ENCODE measurements at places on chromosomes 3 and 15.

- no peak for DNase-seq
Observed at GRCh38 chr3:134449277-134449676, 36.5 kb downstream of the ANAPC13 start.

DNA sequence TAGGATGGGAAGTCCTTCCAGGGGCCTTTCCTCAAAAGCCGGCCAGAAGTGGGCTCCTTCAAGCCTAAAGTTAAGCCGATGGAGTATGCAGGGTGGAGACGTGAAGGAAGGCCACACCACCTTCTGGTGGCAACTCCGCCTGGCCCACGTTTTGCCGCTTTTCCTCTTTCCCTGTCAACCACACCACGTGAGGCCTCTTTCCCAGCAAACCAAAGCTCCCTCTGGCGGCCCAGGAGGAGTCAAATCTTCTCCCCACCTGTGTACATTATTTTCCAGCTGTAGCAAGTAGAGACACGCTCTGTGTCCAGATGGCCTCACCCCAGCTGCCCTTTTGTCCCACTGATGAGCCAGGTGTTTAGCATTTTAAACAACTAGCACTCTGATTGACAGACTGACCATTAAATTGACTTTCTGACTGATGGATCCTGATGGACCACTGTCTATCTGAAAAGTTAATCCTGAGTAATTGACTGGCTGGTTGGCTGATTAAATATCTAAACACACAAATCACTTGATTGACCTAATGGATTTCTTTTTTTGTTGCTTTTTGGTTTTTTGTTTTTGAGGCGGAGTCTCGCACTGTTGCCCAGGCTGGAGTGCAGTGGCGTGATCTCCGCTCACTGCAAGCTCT, 59.6 kb upstream of the ZBTB38 start:
- peak; percentile 32 for DNase-seq

DNA sequence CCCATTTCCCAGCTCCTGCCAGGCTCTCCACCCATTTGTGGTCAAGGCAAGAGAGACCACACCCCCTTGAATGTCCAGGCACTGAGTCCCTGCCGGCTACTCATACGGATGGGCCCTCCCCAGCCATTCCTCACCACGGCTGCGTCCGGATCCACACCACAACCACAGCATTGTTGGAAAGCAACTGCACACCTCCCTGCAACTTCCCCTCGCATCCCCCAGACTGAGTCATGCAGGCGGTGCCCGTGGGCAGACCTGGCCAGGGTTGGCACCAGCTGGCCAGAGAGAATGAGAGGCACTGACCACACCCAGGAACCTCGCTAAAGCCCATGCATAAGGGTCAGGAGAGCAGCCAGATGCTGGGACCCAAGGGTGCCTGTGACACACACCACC, 30.5 kb downstream of the LOXL1 start:
- DNase-seq = peak; percentile 64

DNA sequence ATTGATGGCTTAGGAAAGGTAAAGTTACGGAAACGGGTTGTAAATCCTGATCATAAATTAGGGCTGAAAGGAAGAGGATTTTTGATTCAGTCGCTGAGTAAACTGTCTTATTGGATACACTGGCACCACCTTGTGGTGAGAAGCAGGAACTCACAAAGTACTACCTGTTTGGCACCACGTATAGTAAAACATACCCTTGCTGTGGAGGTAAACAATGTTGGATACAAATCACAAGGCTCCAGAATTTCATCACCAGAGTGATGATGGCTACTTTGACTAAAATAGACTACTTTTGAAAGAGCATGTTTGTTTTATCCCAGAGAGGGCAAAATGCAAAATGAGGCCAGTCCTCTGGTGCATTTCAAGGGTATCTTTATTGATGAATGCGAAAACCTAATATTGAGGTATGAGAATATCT, 216.9 kb downstream of the IGSF11 start:
- peak; percentile 19 for DNase-seq

- DNase-seq = no peak
Observed at GRCh38 chr3:134485075-134485717, 589 bp downstream of the ANAPC13 start.

GRCh38 chr15:81301385-81301784, 22.6 kb downstream of the STARD5 start:
- no peak for DNase-seq

- DNase-seq = no peak
Observed at GRCh38 chr15:56320861-56321260, 44.4 kb upstream of the TEX9 start.

- no peak for DNase-seq
Observed at GRCh38 chr3:57091521-57092273, 31.2 kb downstream of the SPATA12 start.

GRCh38 chr3:42012383-42012934, 50.6 kb upstream of the ULK4 start:
- no peak for DNase-seq
